ENCODE measurements at places on chromosomes 4 and X. TPM values are rescaled to one million over a fixed set of nuclear protein-coding genes. Genes with fewer than 3 reads are reported as not detected.
A peak's percentile ranks its signal among the peaks of the same experiment; 100 is the strongest.

DNA sequence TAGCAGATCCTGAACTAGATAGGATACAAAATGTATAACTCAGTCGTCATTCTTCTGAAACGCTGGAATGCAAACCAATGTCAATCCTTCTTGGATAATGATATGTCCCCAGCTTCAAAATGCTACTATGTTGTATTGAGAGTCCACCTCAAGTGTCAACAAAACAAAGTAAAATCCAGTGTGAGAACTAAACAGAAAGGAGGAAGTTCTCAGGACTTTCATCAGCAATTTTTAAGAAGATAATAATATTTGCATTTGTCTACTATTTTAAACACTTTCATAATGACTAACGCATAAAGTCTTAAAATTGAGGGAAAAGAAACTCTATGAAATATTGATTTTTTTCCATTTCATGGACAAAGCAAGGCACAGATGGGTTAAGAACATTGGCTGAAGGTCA lies 36.3 kb downstream of the SOD3 start:
- no peak for DNase-seq
- H3K27me3 ChIP-seq, result no peaks in the 10 kb centered on the region
- H3K27ac ChIP-seq, result no peak overlapping the region
- no peaks in the 10 kb centered on the region for H3K36me3 ChIP-seq

GRCh38 chr4:100823066-100823992 lies 305.5 kb upstream of the EMCN start:
- H3K4me1 ChIP-seq, result peaks cover 15% of the 10 kb centered on the region
- H3K36me3 ChIP-seq, result no peaks in the 10 kb centered on the region
- DNase-seq, result peak; percentile 57
- no peak overlapping the region for H3K4me3 ChIP-seq
- H3K27ac ChIP-seq, result peak overlapping the region; percentile 88
- H3K27me3 ChIP-seq, result no peaks in the 10 kb centered on the region

Gene PPARGC1A
- not detected for total RNA-seq

Gene CTAG1B
- not detected for total RNA-seq

- H3K27me3 ChIP-seq, result no peaks in the 10 kb centered on the region
- H3K4me1 ChIP-seq, result no peaks in the 10 kb centered on the region
- DNase-seq, result no peak
- no peak overlapping the region for H3K4me3 ChIP-seq
- no peak overlapping the region for H3K27ac ChIP-seq
- H3K36me3 ChIP-seq, result no peaks in the 10 kb centered on the region
Measured at GRCh38 chr4:71052716-71053115, 59.3 kb downstream of the DCK start.

DNA sequence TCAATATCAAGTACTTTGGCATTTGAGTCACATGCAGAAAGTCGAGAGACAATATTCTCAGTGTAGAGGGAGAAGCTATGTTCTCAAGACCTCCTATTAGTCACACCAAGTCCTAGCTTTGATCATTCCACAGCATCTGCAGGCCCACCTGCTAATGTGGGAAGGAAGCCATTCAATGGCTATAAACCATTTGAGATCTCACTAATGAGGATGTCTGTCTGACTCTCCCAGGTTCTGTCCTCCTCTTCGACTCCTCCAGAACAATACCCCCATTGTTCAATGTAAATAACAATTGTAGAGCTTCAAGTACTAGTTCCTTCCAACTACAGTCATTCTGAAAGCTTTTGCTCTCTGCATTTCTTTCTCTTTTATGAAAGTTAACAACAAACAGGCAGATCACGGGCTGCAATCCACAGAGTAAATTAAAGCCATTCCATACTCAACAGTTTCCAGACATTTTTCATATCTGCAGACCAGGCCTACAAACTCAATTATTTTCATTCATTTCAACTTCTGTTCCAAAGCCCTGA lies 140.2 kb upstream of the EDNRA start:
- H3K4me3 ChIP-seq, result no peak overlapping the region
- H3K27me3 ChIP-seq, result no peaks in the 10 kb centered on the region
- H3K27ac ChIP-seq, result no peak overlapping the region
- no peaks in the 10 kb centered on the region for H3K36me3 ChIP-seq
